ENCODE measurements at places on chromosomes 16 and 17.

DNA sequence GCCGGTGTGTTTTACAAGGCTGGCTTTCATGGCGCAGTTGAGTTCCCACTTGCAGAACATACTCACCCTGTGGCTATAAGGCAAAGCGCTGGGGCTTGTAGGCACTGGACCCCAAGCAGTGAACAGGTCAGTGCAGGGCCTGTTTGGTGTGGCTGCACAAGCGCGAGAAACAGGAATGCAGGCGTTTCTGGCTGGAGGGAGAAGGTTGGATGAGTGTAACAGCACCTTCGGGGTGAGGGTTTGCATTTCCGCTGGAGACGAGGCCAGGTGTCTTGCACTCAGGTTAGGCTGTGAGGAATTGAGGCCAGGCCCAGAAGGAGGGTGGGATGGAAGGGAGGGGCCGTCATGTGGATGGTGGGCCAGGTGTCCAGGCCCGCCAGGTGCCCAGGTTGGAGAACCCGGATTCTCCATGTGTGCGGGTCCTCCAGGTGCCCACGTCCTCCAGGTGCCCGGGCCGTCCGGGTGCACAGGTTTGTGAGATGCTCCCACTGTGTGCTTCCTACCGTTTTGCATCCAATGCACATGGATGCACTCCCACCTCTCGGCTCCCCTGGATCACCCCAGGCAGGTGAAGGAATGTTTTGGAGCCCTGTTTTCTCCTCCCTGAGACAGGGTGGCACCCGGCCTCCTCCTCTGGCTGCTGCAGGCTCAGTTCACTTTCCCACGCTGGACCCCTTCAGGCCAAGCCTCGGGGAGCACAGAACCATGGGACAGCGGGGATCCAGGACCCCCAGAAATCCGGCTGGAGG is 46.0 kb downstream of the SLC7A5 start:
- no peak for DNase-seq

GRCh38 chr17:79840269-79840988 is 1.2 kb upstream of the CBX4 start:
- DNase-seq: peak; percentile 47

- no peak for DNase-seq
Observed at GRCh38 chr16:69520800-69521602, 44.8 kb upstream of the NFAT5 start.

DNA sequence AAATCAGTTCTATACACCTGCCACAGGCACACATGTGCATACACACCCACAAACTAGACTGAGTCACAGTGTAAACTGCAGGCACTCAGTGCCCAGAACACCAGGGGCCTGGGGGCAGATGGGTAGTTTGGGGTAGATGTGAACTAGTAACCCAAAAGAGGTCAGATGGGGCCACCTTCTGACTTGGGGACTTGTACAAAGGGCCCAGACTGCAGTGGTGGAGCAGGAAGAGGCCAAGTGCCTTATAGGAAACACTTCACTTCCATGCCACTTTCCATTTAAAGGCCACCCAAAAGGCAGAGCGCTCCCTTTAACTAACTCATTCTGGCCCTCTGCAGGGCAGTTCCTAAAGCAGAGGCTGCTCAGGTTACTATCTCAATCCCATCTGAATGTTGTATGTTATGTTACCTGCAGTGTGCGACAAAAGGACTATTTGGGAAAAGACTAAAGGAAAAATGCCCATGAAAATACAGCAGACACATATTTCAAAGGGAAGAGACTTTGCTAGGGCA is 27.8 kb upstream of the ERN1 start:
- DNase-seq: no peak

- DNase-seq: no peak
Observed at GRCh38 chr17:7083592-7083991, 3.5 kb upstream of the CLEC10A start.

DNA sequence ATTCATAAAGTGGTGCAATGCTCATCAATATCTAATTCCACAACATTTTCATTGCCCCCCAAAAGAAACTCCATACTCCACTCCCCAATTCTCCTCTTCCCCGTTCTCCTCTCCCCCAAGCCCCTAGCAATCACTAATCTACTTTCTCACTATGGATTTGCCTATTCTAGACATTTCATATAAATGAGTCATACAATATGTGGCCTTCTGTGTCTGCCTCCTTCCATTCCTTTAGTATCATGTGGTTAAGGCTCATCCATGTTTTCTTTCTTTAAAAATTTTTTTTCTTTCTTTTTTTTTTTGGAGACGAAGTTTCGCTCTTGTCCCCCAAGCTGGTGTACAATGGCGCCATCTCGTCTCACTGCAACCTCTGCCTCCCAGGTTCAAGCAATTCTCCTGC is 56.3 kb upstream of the HAS3 start:
- DNase-seq: no peak

- DNase-seq: no peak
Observed at GRCh38 chr17:81868674-81869220, 2.4 kb downstream of the ARHGDIA start.

DNA sequence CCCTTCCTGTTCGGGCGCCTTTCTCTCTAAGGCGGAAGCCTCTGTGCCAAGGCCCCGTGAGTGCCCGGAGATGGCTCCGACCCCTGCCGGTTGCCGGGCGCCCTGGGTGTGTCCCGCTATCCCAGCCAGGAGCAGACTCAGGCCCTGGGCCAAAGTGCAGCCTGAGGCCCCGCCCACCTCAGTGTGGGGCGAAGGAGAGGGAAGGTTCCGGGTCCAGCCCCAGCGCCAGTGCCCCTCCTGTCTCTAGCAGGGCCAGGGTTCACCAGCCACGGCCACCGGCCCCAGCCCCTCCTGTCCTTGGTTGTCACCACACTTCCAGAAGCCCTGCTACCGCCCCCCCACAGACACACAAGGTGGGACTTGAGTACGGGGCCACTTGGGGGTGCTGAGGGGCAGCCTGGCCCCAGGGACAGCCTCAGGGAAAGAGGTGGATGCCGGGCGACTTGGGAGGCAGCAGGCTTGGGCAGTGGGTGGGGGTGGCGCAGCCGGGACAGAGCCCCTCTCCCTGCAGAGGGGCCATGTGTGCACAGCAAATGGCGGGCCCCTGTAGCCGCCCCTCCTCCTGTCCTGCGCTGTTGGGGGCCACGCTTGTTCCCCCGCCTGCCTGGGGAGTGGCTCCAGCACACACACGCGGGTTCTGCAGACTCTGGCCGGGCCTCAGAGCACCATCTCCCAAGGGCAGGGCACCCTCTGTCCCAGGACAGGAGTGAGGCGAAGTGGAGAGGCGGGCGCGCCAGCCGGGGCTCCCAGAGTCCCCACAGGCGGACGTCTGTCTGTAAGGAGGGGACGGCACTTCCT is 6.0 kb downstream of the C1QTNF8 start:
- no peak for DNase-seq
